Activated CD4-positive, alpha-beta T cell treated with anti-CD3 and anti-CD28 coated beads, Interleukin-2, amount 50 U/mL, for 16 hours (primary cell): ENCODE measurements at places on chromosomes 3 and 15.

- DNase-seq = no peak
Measured at GRCh38 chr3:195165790-195166189, 105.2 kb downstream of the XXYLT1 start.

GRCh38 chr3:177921153-177921552, 615.1 kb upstream of the KCNMB2 start:
- DNase-seq = no peak

DNA sequence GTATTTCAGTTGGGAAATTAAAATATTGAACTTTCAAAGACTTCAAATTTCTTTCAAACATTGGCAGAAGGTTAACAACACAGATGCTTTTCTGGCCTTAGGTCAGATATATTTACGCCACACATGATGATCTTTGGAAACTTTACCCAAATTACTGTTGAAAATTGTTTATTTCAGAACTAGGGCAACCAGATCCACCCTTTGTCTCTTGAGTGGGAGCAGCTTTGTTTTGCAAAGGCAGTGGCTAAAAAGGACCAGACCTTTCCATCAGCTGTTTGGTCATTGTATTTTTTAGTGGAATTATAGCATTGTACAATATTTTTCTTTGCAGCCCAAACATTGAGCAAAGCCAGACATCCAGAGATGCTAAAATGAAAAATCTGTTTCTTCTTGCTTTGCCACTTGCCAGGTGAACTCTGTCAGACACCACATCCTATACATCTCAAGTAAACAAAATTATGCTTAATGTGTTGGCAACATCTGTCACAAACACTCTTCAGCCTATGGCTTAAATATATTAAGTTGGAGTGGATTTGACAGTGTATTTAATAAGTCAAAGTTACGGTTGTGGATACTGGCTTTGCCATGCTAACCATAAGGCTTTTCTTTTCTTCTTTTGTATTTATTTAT, 651.9 kb downstream of the RBMS3 start:
- no peak for DNase-seq

- DNase-seq = no peak
Measured at GRCh38 chr3:133776794-133777438, 28.7 kb upstream of the SRPRB start.

- no peak for DNase-seq
Measured at GRCh38 chr3:187798126-187798525, 52.9 kb upstream of the BCL6 start.

DNA sequence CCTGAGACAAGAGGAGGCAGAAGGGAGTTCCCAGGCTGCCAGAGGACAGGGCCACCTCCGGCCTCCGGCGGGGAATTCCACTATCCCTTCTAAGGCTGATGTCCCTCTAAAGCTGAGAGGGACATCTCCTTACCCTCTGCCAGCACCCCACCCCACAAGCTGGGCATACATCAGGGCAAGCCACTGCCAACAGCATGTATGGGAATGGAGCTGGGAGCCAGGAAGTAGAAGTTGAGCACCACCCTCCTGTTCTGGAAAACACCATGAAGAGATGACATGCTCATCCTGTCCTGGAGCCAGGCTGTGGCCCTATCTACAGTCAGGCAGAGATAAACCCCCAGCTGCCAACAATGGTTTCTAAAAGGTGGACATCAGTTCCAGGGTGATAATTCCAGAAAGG, 7.1 kb downstream of the PLCD1 start:
- DNase-seq = no peak

- DNase-seq = no peak
Measured at GRCh38 chr3:197503652-197504051, 52.1 kb downstream of the BDH1 start.

- no peak for DNase-seq
Measured at GRCh38 chr3:182948305-182948704, 32.0 kb downstream of the DCUN1D1 start.

GRCh38 chr3:159818399-159818798, 170.2 kb upstream of the IL12A start:
- DNase-seq = no peak

DNA sequence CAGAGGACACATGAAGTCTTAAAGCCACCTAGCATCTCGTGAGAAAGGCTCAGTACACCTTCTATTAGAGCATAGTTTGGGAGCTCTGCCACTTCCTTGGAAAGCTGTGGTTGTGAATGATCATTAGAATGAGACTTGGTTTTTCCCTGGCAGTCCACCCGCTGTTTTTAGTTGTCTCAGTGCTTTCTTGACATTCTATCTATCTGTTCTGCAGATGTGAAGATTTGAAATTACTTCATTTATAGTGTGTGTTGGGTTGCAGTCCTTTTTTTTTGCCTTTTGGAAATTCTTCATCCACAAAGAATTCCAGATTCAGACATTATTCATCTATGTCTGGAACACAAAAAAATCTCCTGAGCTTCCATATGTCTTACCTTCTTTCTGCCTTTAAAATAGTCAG, 23.7 kb downstream of the PPP2R3A start:
- DNase-seq = no peak

GRCh38 chr15:29141308-29142128, 128.1 kb downstream of the NSMCE3 start:
- no peak for DNase-seq
